ENCODE measurements at places on chromosomes 7 and 10.

GRCh38 chr7:48087349-48087748 is 1.7 kb upstream of the UPP1 start:
- no peak for DNase-seq

DNA sequence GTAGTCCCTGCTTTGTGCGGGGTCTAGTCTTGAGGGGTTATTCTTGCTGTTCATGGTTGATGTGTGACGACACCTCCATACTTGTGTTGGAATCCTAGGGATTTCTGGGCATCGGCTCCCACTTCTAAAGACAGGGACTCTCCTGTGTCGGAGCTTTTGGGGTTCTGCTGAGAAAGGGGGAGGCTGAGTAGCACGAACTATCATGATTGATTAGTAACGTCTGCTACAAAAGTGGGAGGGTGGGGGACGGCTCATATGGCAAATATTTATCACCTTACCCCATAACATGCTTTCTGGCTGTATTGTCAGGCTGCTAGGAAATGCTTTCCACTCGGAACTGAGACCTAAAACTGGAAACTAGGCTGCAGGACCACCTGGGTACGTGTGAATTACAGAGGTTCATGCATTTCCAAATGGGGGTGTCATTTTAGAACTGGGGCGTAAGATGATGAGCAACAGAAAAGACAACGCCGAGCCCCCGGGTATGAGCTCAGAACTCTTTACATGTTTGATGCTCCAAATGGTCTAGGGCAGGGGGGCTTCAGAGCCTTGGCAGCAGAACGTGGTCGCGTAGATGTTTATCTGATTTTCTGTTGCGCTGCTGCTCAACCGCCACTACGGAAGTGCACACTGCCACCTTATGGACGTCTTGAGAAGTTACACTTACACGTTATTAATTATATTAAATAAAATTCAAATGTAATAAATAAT is 15.1 kb upstream of the NME8 start:
- DNase-seq = no peak

GRCh38 chr10:34628174-34628796 is 186.8 kb downstream of the PARD3 start:
- no peak for DNase-seq

GRCh38 chr10:132266594-132267161 is 41.1 kb downstream of the STK32C start:
- DNase-seq = no peak

- no peak for DNase-seq
Measured at GRCh38 chr7:45564886-45565455, 9.2 kb upstream of the ADCY1 start.

All from caudate nucleus (tissue), 63 donors.